Smooth muscle cell of the brain vasculature (primary cell): ENCODE measurements at places on chromosomes 12 and 14.

DNA sequence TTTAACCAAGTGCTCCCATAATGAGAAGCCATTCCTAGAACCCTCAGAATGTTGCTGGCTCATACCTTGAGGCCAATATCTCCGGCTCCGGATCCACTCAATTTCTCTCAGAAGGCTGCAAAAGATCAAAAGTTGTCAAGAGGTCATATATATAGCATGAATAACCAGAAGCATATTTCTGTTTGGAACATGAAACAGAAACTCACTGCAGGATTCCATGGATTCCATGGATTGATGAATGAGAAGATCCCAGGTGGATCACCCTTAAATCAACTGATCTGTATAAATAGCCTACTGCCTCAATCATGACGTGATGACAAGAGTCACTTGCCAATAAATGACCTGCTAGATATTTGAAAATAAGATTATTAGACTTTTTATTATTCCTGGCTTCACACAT is 3.3 kb upstream of the NT5DC3 start:
- no peak for DNase-seq

DNA sequence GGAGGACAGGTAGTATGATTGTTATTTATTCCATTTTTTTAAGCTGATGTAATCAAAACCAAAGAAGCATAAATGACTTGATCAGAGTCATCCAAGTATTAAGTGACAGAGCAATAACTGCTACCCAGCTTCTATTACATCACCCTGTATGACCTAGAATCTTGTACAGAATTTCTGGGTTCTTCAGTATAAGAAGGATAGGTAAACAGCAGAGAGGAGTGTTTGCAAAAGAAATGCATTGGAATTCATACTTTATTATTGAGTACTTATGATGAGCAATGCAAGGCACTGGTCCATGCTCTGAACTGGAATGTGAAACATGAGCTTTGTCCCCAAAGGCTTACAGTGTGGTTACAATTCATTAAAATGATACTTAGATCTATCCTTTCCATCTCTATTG is 916.8 kb downstream of the DIO2 start:
- no peak for DNase-seq

GRCh38 chr12:15863984-15864383 is 18.2 kb upstream of the STRAP start:
- DNase-seq: no peak

GRCh38 chr14:100383727-100384158 is 60.6 kb downstream of the SLC25A47 start:
- no peak for DNase-seq

GRCh38 chr14:96202441-96203094 is 2.1 kb upstream of the BDKRB2 start:
- no peak for DNase-seq

DNA sequence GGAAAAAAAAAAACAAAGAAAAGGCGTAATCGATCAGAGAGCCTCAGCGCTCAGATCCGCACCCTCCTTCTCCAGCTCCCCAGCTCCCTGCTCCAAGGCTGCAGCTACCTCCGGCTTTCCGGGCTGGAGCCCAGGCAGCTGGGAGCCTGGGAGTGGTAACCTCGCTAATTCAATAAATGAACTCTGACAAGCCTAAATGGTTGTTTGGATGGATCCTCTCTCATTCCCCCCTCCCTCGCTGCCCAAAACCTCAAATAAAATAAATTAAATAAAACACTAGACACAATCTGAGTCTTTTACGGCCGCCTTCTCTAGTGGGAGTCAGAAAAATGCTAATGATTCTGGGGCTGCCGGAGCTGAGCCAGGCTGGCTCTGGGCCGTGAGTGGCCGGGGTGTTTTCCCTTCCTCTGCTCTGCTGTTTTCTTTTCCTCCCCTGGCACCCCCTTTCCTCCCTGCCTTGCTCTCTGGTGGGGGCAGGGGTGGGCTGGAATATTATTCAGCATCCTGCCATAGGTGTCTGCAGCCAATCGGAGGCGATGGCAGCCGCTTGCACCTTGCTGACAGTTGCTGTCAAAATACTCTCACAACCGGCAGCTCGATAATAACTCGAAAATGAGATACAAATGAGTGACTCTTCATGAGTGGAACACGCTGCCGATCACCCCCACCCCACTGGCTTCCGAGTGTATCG is 76.1 kb downstream of the RBM19 start:
- no peak for DNase-seq

DNA sequence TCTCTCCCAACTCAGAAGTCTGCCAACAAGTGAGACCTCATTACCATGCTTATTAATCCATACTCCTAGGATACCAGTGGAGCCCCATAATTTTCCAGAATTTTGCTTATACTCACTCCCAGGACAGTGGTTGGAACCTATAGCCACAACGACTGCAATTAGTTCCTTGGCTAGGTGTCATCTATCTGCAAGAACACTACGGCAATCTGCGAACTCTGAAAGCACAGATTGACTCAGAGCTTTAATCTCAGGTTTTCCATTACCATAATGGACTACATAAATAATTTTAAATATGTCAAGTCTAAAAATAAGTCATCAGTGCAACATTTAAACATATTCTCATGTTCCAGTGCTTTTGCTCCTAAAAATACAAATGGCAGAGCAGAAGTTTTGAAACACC is 33.4 kb downstream of the TMTC3 start:
- no peak for DNase-seq

GRCh38 chr14:35705636-35706035 is 103.5 kb downstream of the RALGAPA1 start:
- no peak for DNase-seq

GRCh38 chr14:81535396-81536164 is 1.9 kb upstream of the SEL1L start:
- no peak for DNase-seq

- peak; percentile 21 for DNase-seq
Observed at GRCh38 chr12:119843100-119843499, 34.0 kb downstream of the CIT start.

- DNase-seq: no peak
Observed at GRCh38 chr12:130161261-130162243, 712 bp upstream of the FZD10 start.

- DNase-seq: no peak
Observed at GRCh38 chr14:73713206-73713802, 880 bp downstream of the PNMA1 start.

DNA sequence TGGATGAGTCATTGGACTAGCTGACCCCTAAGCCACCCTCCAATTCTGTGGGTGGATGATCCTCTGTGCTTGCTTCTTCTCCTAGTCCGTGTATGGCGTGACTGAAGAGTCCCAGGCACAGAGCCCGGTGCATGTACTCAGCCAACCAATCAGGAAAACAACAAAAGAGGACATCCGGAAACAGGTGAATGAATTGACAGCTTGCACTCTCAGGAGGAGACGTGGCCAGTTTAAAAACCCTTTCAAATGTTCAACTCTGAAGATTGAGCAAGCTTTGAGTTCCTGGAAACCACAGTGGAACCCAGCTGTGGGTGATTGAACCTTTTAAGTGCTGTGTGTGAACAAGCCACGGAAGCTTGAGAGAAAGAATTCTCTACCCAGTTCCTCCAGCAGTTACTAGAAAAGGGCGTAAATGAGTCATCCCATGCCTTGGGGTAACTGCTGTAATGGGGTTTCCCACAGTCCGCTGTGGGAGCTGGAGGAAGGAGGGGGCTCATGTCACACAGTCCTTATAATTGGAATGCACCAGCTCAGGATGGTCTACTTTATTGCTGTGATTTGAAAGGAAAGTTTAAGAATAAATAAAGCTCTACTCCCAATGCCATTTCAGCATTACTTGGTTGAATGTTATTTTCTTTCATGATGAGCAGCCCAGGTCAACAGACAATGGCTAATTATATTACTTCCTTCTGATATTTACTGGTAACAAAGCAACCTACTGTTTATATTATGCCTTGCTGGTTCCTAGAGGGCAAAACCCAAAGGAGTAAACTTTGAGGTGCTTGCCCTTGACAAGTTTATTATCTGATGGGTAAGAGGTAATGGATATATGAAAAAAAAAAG is 417.0 kb downstream of the DPF3 start:
- peak; percentile 86 for DNase-seq
